ENCODE measurements at places on chromosomes 12 and 14. TPM values are rescaled to one million over a fixed set of nuclear protein-coding genes. Genes with fewer than 3 reads are reported as not detected.
A peak's percentile ranks its signal among the peaks of the same experiment; 100 is the strongest.

The HOXC13 gene
- not detected for total RNA-seq

The CCND2 gene
- total RNA-seq, result 264 TPM

The ITGB7 gene
- total RNA-seq, result 5.1 TPM

The GLI1 gene
- 1.0 TPM for total RNA-seq

The DLK1 gene
- 1,562 TPM for total RNA-seq

The RDH16 gene
- total RNA-seq, result 0.44 TPM

The SERPINA3 gene
- 245 TPM for total RNA-seq

The DAZAP2 gene
- 446 TPM for total RNA-seq

The AP4S1 gene
- total RNA-seq, result 20.6 TPM

The A2ML1 gene
- not detected for total RNA-seq

The NFE2 gene
- not detected for total RNA-seq

The KRT73 gene
- total RNA-seq, result not detected

- no peaks in the 10 kb centered on the region for H3K4me1 ChIP-seq
- H3K27ac ChIP-seq, result no peak overlapping the region
- no peak overlapping the region for H3K4me3 ChIP-seq
- peaks cover 4% of the 10 kb centered on the region for H3K27me3 ChIP-seq
- no peaks in the 10 kb centered on the region for H3K36me3 ChIP-seq
- DNase-seq, result peak; percentile 10
Observed at GRCh38 chr12:27861428-27862167, 81.6 kb upstream of the MANSC4 start.

- H3K4me3 ChIP-seq, result no peak overlapping the region
- H3K27ac ChIP-seq, result no peak overlapping the region
- peaks cover 14% of the 10 kb centered on the region for H3K4me1 ChIP-seq
- no peaks in the 10 kb centered on the region for H3K36me3 ChIP-seq
Observed at GRCh38 chr12:42141981-42142606, 2.6 kb downstream of the GXYLT1 start.

- no peak overlapping the region for H3K4me3 ChIP-seq
- H3K27ac ChIP-seq, result no peak overlapping the region
- H3K36me3 ChIP-seq, result no peaks in the 10 kb centered on the region
- H3K4me1 ChIP-seq, result no peaks in the 10 kb centered on the region
Observed at GRCh38 chr14:57897144-57897748, 31.4 kb upstream of the SLC35F4 start.

- no peak for DNase-seq
- H3K4me1 ChIP-seq, result peaks cover 31% of the 10 kb centered on the region
- no peak overlapping the region for H3K4me3 ChIP-seq
- H3K36me3 ChIP-seq, result no peaks in the 10 kb centered on the region
- H3K27ac ChIP-seq, result peak overlapping the region; percentile 63
Observed at GRCh38 chr14:93011650-93012325, 88.8 kb downstream of the CHGA start.

DNA sequence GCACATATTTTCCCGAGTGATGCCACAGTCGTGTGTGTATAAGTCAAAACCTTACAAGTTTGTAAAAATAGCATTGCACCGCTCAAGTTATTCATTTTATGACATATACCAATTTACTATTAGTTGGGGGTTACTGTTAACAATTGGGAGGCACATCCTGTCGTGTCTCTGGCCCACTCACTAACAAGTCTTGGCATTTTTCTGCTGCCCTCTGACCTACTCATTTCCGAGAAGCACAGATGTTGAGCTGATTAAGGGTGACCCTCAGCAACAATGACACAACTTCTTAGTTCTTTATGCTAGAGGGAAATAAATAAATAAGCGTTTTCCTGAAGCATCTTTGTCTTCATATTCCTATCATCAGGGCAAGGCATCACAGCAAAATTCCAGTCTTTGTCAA lies 6.8 kb upstream of the ATG14 start:
- no peak for DNase-seq
- H3K27ac ChIP-seq, result no peak overlapping the region
- H3K4me1 ChIP-seq, result no peaks in the 10 kb centered on the region
- no peaks in the 10 kb centered on the region for H3K27me3 ChIP-seq

GRCh38 chr12:14828892-14829291 lies 14.4 kb downstream of the ART4 start:
- H3K27me3 ChIP-seq, result no peaks in the 10 kb centered on the region
- H3K36me3 ChIP-seq, result no peaks in the 10 kb centered on the region
- H3K4me1 ChIP-seq, result no peaks in the 10 kb centered on the region
- H3K4me3 ChIP-seq, result no peak overlapping the region
- H3K27ac ChIP-seq, result no peak overlapping the region

GRCh38 chr12:95224202-95225170 lies 6.9 kb downstream of the VEZT start:
- H3K27ac ChIP-seq, result no peak overlapping the region
- H3K4me3 ChIP-seq, result no peak overlapping the region
- no peak for DNase-seq

GRCh38 chr14:54784060-54784459 lies 118.6 kb downstream of the GCH1 start:
- H3K36me3 ChIP-seq, result no peaks in the 10 kb centered on the region
- peaks cover 7% of the 10 kb centered on the region for H3K4me1 ChIP-seq
- H3K27ac ChIP-seq, result no peak overlapping the region
- H3K4me3 ChIP-seq, result no peak overlapping the region
- H3K27me3 ChIP-seq, result no peaks in the 10 kb centered on the region
- DNase-seq, result no peak

DNA sequence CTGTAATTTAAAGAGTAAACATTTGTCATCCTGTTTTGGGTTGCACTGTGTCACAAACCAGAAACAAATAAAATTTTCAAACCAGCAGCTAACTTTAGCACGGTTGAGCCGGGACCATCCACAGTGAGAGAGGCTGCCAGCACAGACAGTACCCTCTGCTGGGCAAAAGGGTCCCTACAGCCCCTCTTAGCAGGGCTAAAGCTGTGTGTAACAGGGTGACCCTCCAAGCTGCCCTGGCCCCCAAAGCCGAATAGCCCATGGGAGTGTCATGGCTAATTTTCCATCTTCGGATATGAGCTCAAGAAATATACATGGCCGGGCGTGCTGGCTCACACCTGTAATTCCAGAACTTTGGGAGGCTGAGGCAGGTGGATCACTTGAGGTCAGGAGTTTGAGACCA lies 157.1 kb upstream of the GRIN2B start:
- H3K4me1 ChIP-seq, result peaks cover 5% of the 10 kb centered on the region
- H3K4me3 ChIP-seq, result no peak overlapping the region
- H3K36me3 ChIP-seq, result no peaks in the 10 kb centered on the region

GRCh38 chr14:46091819-46092218 lies 559.8 kb downstream of the RPL10L start:
- H3K4me1 ChIP-seq, result no peaks in the 10 kb centered on the region
- no peak overlapping the region for H3K4me3 ChIP-seq
- H3K36me3 ChIP-seq, result no peaks in the 10 kb centered on the region

DNA sequence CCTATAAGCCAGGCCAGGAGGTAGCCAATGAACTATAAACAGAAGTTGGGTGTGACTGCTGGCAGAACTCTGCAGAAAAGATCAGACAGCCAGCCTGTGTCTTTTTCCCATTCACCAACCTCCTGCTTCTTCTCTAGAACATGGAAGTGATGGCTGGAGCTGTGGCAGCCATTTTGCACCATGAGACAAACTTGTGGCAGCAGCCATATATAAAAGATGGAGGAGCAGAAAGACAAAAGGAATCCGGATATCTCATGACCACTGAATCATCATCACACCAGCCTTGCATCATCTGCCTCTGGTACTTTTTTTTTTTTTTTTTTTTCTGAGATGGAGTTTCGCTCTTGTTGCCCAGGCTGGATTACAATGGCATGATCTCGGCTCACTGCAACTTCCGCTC lies 8.7 kb downstream of the BEGAIN start:
- no peaks in the 10 kb centered on the region for H3K36me3 ChIP-seq
- no peak overlapping the region for H3K27ac ChIP-seq
- no peak for DNase-seq
